ENCODE measurements at places on chromosomes 12 and 14.
A peak's percentile ranks its signal among the peaks of the same experiment; 100 is the strongest.

DNA sequence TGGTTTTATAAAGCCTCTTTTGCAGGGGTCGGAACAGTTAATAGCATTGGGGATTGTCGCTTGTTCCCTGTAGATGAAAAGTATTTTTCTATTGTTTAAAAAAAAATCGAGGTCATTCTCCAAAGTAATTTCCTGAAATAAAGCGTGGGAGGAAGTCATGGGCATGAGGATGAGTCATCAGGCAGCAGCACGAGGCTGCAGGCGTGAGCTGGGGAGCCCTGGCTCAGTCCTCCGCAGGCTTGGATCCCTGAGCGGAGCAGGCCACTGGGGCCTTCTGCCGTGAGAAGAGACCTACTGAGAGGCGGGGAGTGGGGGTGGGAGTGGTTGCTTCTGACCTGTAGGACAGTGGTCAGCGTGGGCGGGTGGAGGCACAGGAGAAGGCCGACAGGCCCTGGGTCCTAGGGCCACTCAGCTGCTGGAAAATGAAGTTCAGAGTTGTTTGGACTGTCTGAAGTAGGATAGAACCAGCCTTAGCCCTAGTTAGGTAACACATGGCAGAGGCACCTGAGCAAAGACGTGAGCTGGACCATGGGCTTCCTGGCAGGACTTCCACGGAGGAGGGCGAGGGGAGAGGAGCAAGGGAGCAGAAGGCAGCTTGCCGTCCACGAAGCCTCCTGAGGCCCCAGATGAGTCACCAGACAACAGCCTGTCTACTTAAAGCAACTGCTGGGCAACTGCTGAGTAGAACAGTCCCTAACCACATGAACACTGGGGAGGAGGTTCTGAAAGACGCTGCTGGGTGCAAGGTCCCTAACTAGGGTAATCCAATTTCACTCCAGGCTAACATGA is 21.1 kb upstream of the LGALS3 start:
- peak; percentile 74 for DNase-seq

- no peak for DNase-seq
These were observed 42.3 kb downstream of the BRAP start for GRCh38 chr12:111643427-111643826.

DNA sequence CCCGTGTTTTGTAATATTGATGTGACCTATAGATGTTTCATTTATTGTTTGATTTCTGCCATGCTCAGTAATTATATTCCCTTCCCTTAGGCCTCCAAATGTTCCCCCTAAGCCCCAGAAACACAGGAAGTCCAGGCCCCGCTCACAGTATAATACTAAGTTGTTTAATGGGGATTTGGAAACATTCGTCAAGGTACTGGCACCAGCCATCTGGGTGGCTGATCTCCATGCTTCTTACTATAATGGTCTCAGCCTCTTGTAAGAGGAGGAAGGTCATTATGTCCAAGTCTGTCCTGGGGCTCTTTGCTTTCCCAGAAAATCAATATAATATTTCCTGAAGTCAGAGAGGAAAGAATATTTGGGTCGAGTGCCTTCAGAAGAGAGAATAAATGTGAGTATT is 130.9 kb downstream of the KICS2 start:
- no peak for DNase-seq

DNA sequence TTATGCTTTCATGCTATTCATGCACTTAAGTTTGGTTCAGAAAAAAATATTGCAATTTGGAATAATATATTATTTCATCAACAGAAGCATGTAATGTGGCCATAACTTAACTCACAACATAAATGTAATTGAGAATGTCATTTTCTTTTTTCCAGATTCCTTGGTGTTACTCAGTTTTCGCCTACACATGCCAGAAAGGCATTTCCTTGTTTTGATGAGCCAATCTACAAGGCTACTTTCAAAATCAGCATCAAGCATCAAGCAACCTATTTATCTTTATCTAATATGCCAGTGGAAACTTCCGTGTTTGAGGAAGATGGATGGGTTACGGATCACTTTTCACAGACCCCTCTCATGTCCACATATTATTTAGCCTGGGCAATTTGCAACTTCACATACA is 14.4 kb downstream of the TRHDE start:
- no peak for DNase-seq

DNA sequence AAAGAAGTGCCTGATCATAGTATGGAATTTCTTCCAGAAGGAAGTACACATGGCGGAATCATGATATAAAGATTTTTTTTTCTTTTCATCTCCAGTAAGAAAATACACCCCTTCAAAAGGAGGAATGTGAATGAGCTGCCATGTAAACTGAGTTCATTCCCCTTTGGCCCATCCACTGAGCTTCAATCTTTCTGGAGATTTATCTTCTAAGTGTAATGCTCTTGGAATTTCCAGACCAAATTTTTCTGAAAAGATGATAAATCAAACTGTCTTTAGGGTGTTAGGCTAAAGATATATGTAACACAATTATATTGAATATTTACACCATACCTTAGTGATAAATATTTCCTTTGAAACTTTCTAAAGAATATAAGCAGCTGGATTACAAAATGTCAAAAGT is 5.2 kb downstream of the DCN start:
- DNase-seq = no peak

DNA sequence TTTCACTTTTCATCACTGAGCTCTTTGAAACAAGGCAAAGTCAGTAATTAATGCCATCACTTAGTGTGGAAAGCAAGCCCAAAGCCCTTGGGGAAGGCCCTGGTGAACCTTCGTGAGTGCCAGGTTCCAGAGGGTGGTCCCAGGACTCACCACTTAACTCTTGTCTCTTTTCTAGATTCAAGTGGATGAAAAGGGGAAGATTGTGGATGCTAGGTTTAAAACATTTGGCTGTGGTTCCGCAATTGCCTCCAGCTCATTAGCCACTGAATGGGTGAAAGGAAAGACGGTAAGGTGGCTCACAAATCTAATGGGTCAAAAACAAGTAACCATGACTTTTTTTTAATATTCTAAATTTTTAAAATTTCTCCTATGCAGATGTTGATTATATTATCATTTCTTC is 2.8 kb downstream of the ISCU start:
- DNase-seq = no peak

DNA sequence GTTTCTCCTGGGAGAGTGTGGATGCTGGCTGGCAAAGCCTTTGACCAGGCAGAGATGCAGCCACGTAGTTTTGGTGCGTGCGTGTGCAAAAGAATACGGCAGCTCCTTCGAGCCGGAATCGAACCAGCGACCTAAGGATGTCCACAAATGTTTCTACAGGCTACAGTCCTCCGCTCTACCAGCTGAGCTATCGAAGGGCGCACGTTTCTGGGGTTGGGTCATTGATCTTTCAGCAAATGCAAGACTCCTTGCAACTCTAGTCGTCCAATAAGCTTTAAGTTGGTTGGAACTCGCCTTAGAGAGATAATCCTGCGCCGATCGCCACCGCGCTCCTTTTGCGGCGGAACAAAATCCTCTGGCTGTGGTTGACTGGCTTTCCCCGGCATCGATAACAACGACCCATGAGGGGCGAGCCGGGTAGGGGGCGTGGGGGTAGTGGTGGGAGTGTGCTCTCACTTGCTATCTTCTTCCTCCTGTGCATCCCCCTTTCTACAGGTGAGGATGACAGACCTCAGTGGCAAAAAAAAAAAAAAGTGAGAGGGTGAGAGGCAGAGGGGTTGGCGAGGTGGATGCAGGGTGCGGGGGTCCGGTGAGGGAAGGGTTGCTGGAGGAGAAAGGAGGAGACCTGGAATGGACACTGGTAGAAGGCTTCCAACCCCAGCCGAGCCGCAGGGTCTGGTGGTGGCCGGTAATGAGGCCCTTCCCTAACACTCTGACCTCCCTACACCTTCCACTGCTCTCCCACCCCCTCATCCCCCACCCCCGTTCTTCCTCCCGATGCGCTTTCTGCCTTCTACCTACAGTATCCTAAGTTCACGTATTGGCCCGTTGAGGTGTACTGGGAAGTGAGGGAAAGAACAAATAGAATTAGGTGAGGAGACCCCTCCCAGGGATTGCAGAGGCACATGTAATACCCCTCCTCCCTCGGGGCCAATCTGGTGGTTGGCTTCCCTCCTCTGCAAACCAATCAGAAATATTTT is 11.8 kb upstream of the OR6S1 start:
- no peak for DNase-seq

DNA sequence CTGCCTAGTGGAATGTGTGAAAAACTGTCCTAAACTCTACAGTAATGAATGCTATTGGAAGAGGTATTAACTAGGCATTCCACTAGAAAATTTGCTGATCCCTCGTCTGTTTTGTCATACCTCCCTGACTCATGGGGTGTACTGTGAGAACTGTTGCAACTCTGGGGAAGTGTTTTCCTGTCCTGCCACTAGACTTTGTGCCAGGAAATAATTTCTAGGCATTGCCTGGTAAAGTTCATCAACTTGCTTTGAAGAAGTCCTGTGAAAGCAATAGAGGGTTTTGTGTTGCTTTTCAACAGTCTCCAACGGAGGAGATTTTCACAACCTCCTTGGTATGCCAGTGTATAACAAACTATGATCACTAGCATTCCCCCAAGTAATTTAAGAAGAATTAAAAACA is 139.9 kb downstream of the AKAP6 start:
- DNase-seq = no peak

DNA sequence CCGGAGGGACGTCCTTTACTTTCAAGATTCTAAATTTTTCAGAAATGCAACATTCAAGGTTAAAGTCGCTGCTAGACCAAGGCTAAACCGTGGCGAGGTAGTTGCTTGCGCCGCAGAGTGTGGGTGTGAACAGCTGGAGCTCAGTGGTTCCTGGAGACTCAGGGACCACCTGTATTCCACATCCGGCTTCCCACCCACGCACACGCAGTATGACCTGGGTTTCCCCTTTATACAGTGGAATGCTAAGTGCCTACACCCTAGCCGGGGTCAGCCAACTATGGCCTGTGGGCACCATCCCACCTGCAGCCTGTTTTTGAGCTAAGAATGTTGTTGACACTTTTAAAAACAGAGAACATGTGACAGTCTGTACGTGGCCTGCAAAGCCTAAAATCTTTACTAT is 42.9 kb upstream of the TESC start:
- no peak for DNase-seq
